Thyroid gland (tissue), 4 donors: ENCODE measurements at places on chromosomes 11 and 22. TPM values are rescaled to one million over a fixed set of nuclear protein-coding genes. Genes with fewer than 3 reads are reported as not detected.
A peak's percentile ranks its signal among the peaks of the same experiment; 100 is the strongest.

- DNase-seq, result peak; percentile 24
- H3K36me3 ChIP-seq, result no peaks in the 10 kb centered on the region
- H3K4me3 ChIP-seq, result no peak overlapping the region
- H3K27ac ChIP-seq, result no peak overlapping the region
- peaks cover 7% of the 10 kb centered on the region for H3K4me1 ChIP-seq
- H3K27me3 ChIP-seq, result peaks cover 16% of the 10 kb centered on the region
These were observed 827 bp downstream of the GSC2 start for GRCh38 chr22:19149047-19149883.

DNA sequence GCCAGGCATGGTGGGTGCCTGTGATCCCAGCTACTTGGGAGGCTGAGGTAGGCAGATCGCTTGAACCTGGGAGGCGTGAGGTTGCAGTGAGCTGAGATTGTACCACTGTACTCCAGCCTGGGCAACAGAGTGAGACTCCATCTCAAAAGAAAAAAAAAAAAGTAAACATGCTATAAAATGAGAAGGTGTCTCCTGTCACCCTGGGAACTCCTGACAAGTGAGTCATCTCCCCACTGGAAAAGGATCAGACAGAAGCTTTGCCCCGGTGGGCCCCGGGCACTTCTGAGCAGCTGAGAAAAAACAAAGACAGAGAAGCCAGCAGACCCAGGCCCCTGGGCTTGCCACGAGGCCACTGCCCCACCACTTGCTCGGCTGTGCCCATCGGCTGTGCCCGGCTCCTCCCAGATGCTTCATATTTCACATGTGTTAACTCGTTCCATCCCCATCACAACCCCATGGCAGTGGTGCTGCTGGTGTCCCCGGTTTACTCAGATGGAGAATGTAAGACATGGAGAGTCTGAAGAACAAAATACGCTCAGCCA is 22.3 kb downstream of the TTLL1 start:
- H3K36me3 ChIP-seq, result no peaks in the 10 kb centered on the region
- DNase-seq, result no peak
- H3K4me3 ChIP-seq, result no peak overlapping the region
- no peak overlapping the region for H3K27ac ChIP-seq

- H3K27ac ChIP-seq, result no peak overlapping the region
- DNase-seq, result peak; percentile 18
- H3K4me3 ChIP-seq, result no peak overlapping the region
- H3K27me3 ChIP-seq, result no peaks in the 10 kb centered on the region
- H3K36me3 ChIP-seq, result no peaks in the 10 kb centered on the region
These were observed 191.6 kb upstream of the CADM1 start for GRCh38 chr11:115695677-115696364.

DNA sequence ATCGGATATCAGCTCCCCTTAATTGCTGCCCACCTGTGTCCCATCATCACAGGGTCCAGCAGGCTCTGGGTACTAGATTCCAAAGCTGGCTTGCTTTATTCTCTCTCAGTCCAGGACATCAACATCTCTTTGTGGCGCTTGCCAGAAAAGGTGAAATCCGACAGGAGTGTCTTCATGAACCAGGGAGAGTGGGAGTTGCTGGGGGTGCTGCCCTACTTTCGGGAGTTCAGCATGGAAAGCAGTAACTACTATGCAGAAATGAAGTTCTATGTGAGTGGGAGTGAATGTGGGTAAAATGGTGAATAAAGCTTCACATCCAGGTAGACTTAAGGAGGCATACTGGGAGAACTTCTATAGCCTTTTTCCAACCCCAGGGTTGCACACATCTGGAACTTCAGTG is 11.0 kb downstream of the HTR3A start:
- H3K4me1 ChIP-seq, result no peaks in the 10 kb centered on the region
- no peak overlapping the region for H3K4me3 ChIP-seq
- H3K27me3 ChIP-seq, result no peaks in the 10 kb centered on the region
- no peak for DNase-seq

GRCh38 chr11:28107191-28107749 is 686 bp downstream of the KIF18A start:
- no peaks in the 10 kb centered on the region for H3K27me3 ChIP-seq
- peaks cover 12% of the 10 kb centered on the region for H3K4me1 ChIP-seq

- no peaks in the 10 kb centered on the region for H3K36me3 ChIP-seq
- no peak overlapping the region for H3K27ac ChIP-seq
- H3K4me1 ChIP-seq, result no peaks in the 10 kb centered on the region
- no peak for DNase-seq
- no peak overlapping the region for H3K4me3 ChIP-seq
- H3K27me3 ChIP-seq, result no peaks in the 10 kb centered on the region
These were observed 18.3 kb upstream of the CRY2 start for GRCh38 chr11:45828996-45829395.

Gene UCP3
- total RNA-seq, result 3.1 TPM

Gene OR4X1
- total RNA-seq, result not detected
